ENCODE measurements at places on chromosomes 16 and 17. TPM values are rescaled to one million over a fixed set of nuclear protein-coding genes. Genes with fewer than 3 reads are reported as not detected.

GRCh38 chr17:50684612-50685333 lies 22.9 kb downstream of the ANKRD40 start:
- DNase-seq: no peak

GRCh38 chr17:4908301-4908700 lies 5.4 kb upstream of the CHRNE start:
- no peak for DNase-seq

DNA sequence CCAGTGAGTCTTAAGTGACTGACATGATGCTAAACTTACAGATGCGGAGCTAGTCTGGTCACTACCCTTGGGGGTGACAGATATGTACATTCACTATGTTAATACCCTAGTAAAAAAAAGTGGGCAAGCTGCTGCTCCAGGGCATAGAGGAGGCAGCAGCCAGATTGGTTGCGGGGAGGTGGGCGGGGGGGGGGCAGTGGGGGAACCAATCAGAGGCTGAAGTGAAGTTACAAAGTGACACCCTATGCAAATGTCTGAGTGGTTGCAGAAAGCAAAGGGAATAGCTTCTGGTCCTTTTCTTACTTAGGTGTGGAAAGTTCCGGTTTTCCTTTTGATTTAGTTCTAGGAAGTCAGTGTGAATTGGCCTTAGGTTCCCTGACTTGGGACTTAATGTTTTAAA lies 12.1 kb downstream of the NDEL1 start:
- DNase-seq: no peak

DNA sequence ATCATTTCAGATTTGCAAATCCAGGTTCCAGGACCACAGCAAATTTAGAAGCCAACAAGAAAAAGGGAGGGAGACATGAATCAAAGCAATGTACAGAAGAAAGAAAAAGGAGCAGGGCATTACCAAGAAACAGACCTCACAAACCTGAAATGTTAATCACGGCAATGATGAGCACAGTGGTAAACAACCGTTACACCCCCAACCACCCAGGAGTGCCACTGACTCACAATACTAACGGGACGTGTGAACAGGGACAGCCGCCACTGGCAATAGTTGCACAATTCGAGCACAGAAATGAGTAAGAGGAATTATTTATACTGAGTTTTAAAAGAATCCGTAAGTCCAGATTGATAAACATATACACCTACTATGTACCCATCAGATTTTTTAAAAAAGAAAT lies 13.8 kb downstream of the USP22 start:
- no peak for DNase-seq

DNA sequence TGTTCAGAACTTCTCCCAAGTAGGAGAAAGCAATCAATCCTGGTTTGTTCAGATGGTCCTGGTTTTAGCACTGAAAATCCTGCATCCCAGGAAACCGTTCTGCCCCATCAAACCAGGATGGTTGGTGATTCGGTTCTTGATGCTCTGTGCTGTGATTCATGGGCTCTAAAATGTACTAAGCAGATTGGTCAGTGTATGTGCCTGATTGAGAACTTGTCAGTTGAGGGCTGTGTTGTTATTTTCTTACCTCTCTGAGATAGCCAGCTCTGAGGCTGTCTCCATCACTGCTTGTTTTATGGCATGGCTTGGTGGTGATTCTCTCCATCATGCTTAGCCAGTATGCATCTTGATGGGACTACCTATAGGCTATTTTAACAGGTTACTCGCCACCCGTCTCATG lies 246.9 kb upstream of the RBFOX1 start:
- DNase-seq: no peak

GRCh38 chr16:19879241-19879792 lies 5.3 kb downstream of the GPRC5B start:
- no peak for DNase-seq

GRCh38 chr16:85196976-85197375 lies 84.7 kb upstream of the CIBAR2 start:
- no peak for DNase-seq

DNA sequence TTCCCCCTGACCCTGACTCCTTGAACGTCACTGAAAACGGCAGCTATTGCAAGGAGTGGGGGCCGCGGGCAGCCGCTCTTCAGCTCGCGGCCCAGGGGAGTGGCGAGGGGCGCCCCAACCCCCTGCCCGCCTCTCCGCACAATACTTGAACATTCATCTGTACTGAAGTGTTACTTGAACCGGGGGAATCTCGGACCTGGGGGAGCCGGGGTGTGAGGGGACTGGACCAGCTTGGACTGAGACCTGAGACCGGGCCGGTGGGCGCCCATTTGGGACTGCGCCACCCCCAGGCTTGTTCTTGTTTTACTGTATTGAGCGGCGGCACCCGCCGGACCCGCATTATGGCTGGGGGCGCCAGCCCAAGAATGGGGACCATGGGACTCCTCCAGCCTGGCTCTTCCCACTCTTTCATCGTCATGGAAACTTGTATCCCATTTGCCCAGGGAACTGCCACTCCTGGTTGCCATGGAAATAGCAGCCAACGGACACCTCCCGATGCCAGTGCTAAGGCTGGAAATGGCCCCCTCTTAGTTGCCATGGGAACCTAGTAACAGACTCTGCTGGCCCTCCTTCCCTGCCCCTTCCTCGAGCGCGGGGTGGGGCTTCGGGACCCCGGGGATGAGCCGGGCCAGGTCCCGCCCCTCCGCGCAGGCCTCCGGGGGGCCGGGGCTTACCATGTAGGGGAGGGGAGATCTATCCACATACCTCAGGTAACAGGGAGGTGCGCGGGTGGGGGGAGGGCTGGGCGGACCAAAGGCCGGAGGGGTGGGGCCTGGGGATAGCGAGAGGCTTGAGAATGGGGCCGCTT lies 805 bp upstream of the ORAI3 start:
- peak; percentile 97 for DNase-seq

DNA sequence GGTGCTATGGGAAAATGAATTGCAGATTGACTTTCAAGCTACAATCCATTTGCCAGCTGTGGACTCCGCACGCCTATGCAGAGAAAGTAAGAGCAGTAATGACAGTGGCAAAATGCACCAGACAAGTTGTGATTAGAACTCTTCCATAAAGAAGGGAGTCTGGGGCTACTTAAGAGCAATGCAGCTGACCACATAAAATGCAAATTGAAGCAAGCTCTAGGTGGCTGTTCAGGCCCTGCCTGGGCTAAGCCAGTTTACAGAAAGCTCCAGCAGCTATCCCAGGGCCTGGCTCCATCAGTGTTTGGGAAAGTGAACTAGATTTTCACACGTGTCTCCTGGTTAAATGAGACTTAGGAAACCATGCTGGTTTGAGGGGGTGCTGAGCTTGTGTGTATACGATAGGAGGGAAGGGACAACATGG lies 2.2 kb upstream of the MAP2K6 start:
- DNase-seq: no peak

GRCh38 chr17:28520687-28521086 lies 14.5 kb downstream of the FOXN1 start:
- no peak for DNase-seq

DNA sequence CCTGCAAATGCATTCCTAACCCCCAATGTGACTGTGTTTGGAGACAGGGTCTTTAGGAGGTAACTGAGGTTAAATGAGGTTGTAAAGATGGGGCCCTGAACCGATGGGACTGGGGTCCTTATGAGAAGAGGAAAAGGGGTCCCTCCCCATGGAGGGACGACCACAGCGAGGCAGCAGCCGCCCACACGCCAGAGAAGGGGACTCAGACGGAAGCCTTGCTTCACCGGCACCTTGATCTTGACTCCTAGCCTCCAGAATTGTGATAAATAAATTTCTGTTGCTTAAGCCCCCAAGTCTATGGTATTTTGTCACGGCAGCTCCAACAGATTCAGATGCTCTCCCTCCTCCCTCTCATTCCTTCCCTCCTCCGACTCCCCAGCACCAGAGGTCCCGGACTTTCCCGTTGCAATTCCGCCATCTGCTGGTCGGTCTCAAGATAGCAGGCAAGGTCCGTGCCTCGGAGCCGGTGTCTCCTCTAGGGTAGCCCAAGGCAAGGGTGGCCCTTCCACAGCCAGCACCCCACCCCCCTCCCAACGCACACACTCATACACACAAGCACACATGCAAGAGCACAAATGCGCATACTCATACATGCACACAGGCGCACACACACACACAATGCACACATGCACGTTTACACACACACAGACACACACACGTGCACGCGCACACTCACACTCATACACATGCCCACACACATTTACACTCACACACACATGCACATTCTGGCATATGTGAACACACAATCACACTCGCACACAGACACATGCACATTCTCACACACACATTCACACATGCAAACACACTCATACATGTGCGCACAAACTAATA lies 23.1 kb upstream of the C16orf78 start:
- no peak for DNase-seq

- no peak for DNase-seq
Observed at GRCh38 chr17:13933441-13934276, 135.6 kb upstream of the COX10 start.

DNA sequence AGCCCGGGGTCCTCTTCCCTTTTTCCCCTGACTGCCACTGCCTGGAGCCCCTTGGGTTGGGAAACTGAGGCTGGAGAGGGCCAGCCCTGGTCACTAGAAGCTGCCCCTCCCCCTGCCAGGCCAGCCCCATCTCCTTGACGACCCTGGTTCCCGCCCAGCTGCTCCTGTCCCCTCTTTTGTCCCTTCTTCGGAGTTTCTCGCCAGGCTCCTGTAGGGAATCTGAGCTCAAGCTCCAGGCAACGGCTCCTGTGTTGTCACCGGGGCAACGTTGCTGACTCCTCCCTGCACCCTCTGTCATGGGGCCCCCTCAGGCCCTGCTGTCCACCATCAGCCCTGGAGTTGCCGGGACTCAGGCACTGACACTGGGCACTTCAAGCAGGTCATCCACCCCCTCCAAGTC lies 5.7 kb downstream of the LLGL1 start:
- DNase-seq: no peak

- DNase-seq: no peak
Observed at GRCh38 chr17:39399791-39400190, 1.6 kb downstream of the FBXL20 start.

GRCh38 chr16:23557779-23558702 lies 514 bp downstream of the UBFD1 start:
- no peak for DNase-seq

The HS3ST6 gene
- polyA plus RNA-seq: 0.27 TPM

The KIF19 gene
- polyA plus RNA-seq: 0.79 TPM

The IGSF6 gene
- 3.1 TPM for polyA plus RNA-seq

The GJC1 gene
- polyA plus RNA-seq: 21.0 TPM

The SULT1A4 gene
- 26.1 TPM for polyA plus RNA-seq

The CEP295NL gene
- 0.11 TPM for polyA plus RNA-seq

The GGT6 gene
- polyA plus RNA-seq: 6.8 TPM

The ENPP7 gene
- polyA plus RNA-seq: 3.5 TPM

The CCL4L2 gene
- polyA plus RNA-seq: 0.73 TPM

The GNG13 gene
- polyA plus RNA-seq: 0.58 TPM

Data from renal cortex interstitium (tissue), 15 donors.